ENCODE measurements at places on chromosomes 12 and 14. TPM values are rescaled to one million over a fixed set of nuclear protein-coding genes. Genes with fewer than 3 reads are reported as not detected.

The SMCO2 gene
- 0.14 TPM for polyA plus RNA-seq

The TAS2R50 gene
- polyA plus RNA-seq, result 0.09 TPM

The PTGER2 gene
- 0.32 TPM for polyA plus RNA-seq

The NFATC4 gene
- 25.8 TPM for polyA plus RNA-seq

The SLC8B1 gene
- polyA plus RNA-seq, result 10.8 TPM

The SLCO1B1 gene
- polyA plus RNA-seq, result not detected

The DCAF5 gene
- polyA plus RNA-seq, result 22.5 TPM

The C14orf39 gene
- not detected for polyA plus RNA-seq

The EFS gene
- polyA plus RNA-seq, result 6.2 TPM

The LIN7A gene
- 9.2 TPM for polyA plus RNA-seq

The RNU6-8 gene
- polyA plus RNA-seq, result not detected

The SOAT2 gene
- polyA plus RNA-seq, result 0.07 TPM

The CPM gene
- 5.8 TPM for polyA plus RNA-seq

The OR6C2 gene
- not detected for polyA plus RNA-seq

The OTUB2 gene
- 0.18 TPM for polyA plus RNA-seq

The KRT74 gene
- 0.14 TPM for polyA plus RNA-seq

The VRK1 gene
- polyA plus RNA-seq, result 4.9 TPM

The TMTC1 gene
- 17.9 TPM for polyA plus RNA-seq

The RPL36AL gene
- polyA plus RNA-seq, result 315 TPM

The SLC5A8 gene
- polyA plus RNA-seq, result not detected

The B3GNT4 gene
- 0.36 TPM for polyA plus RNA-seq

The PRH2 gene
- not detected for polyA plus RNA-seq

The CCDC184 gene
- polyA plus RNA-seq, result 0.57 TPM

The DHRS2 gene
- polyA plus RNA-seq, result not detected

The AQP2 gene
- polyA plus RNA-seq, result 0.77 TPM

The HVCN1 gene
- polyA plus RNA-seq, result 18.2 TPM

The ZNF219 gene
- polyA plus RNA-seq, result 68.6 TPM

The HHIPL1 gene
- polyA plus RNA-seq, result 0.75 TPM

The RNASE7 gene
- not detected for polyA plus RNA-seq

The TPPP2 gene
- 0.43 TPM for polyA plus RNA-seq

The USP44 gene
- 0.84 TPM for polyA plus RNA-seq

The NRXN3 gene
- polyA plus RNA-seq, result 1.5 TPM

The TMEM132C gene
- polyA plus RNA-seq, result 4.9 TPM

The LRIG3 gene
- 3.0 TPM for polyA plus RNA-seq

The SSTR1 gene
- 0.48 TPM for polyA plus RNA-seq

The MED6 gene
- 14.1 TPM for polyA plus RNA-seq

The CPNE6 gene
- polyA plus RNA-seq, result 0.16 TPM

The P3H3 gene
- 17.7 TPM for polyA plus RNA-seq

The TIGAR gene
- 4.9 TPM for polyA plus RNA-seq

The MIA2 gene
- 21.8 TPM for polyA plus RNA-seq

The PTGDR gene
- polyA plus RNA-seq, result 0.32 TPM

The FGD4 gene
- 3.5 TPM for polyA plus RNA-seq

The AVPR1A gene
- 0.61 TPM for polyA plus RNA-seq

The B4GALNT3 gene
- polyA plus RNA-seq, result 27.5 TPM

The SELPLG gene
- polyA plus RNA-seq, result 1.9 TPM

The LYZ gene
- polyA plus RNA-seq, result 16.5 TPM

The PSMC1 gene
- polyA plus RNA-seq, result 201 TPM

The SMOC1 gene
- polyA plus RNA-seq, result 13.4 TPM

The IGFBP6 gene
- polyA plus RNA-seq, result 130 TPM

Data from right cardiac atrium (tissue), 5 donors.